ENCODE measurements at places on chromosomes 1 and 21.

GRCh38 chr1:42955311-42956063, 3.2 kb downstream of the SLC2A1 start:
- no peak for DNase-seq

DNA sequence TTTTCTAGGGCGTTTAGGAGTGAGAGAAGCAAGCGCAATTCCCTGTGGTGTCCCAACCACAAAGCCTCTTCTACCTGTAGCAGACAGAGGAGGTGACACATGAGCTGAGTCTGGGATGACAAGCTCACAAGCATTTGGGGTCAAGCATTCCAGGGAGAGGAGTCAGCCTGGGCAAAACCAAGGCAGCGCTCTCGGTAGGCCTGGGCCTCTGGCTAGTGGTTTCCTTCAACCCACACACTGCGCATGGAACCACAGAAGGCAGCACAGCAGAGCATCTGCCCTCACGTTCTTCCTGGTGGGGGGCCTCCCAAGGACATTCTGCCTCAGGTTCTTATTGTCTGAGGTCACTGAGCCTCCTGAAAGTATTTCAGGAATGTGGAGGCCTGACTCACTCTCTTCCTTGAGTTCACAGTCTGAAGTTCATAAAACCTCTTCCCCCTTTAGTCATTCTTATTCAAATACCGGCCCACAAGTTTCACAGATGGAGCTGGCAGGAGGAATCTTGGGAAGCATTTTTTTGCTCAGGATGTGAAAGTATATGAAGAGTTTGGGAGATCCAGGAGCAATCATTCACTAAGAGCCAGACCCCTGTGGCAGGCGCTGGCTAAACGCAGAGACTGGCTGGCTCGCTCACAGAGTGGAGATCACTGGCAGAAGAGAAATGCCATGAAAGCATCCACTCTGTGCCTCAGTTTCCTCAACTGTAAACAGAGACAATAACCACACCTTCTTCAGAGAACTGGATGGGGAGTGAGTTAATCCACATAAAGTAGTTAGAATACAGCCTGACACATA, 26.8 kb downstream of the CCN1 start:
- DNase-seq: peak; percentile 37

DNA sequence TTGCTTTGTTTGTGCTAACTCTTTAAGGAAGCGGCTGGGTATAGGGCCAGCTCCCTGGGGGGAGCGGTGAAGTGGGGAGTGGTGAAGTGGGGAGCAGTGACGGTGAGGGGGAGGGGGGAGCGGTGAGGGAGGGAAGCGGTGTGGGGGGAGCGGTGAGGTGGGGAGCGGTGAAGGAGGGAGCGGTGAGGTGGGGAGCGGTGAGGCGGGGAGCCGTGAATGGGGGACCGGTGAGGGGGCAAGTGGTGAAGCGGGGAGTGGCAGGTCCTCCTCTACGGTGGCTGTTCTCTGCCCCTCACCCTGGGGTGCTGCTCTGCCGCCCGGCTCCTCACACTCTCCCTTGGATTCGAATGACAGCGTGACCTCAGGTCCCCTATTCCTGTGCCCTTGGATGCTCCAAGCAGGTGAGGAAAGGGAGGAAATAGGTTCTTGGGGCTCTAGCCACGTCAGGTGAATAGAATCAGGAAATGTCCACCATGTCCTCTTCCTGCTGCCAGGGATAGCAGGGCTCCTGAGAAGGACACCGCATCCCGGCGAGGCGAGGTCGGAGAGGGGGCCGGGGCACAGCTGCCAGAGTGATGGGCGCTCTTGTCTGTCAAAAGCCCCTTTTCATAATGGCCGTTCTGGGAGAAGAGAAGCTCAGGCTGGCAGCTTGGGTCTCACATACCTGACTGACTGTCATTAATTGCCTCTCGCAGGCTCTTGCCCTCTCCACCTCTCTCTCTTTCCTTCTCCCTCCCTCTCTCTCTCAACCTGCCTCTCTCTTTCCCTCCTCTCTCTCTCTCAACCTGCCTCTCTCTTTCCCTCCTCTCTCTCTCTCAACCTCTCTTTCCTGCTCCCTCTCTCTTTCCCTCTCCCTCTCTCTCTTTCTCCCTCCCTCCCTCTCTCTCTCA, 134.2 kb downstream of the PGBD5 start:
- no peak for DNase-seq

- DNase-seq: no peak
These were observed 69.8 kb downstream of the CDC14A start for GRCh38 chr1:100422065-100422464.

GRCh38 chr1:202579806-202580205, 130.4 kb downstream of the SYT2 start:
- DNase-seq: no peak

DNA sequence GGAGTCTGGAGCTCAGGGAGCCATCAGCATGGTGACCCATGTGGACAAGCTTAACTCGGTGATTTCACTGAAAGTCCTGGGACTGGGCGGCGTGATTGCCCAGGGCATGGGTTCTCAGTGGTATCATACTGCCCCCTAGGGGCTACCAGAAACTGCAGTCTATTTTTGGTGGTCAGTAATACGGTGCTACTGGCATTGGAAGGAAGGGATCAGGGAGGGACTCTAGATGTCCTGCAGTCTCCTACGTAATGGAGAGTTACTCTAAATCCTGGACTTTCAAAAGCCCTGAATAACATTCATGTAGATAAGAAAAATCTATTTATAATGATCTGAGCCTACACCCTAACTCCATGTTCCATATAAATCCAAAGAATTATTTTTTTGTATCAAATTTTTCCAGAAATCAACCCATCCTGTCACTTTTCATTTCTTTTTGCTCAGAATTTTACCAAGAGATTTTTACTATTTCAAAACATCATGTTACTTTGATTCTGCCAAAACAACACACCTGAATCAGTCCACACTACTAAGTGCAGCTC, 37.3 kb downstream of the PABPC4 start:
- DNase-seq: peak; percentile 63

DNA sequence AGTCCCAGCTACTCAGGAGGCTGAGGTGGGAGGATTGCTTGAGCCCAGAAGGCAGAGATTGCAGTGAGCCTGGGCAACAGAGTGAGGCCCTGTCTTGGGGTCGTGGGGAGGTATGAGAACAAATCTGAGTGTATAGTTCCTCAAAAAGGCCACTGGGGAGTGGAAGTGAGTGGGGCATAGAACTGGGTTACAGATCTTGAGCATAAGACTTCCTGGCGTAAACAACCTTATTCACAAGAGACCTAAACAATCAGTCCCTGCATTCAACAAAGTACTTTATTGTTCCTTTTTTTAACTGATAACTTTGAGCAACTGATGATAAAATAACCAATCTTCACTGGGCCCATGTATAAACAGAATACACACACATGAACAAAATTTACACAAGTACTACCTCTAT, 72.7 kb upstream of the MUTYH start:
- no peak for DNase-seq

GRCh38 chr21:42353623-42354022, 2.8 kb upstream of the TFF2 start:
- DNase-seq: no peak

DNA sequence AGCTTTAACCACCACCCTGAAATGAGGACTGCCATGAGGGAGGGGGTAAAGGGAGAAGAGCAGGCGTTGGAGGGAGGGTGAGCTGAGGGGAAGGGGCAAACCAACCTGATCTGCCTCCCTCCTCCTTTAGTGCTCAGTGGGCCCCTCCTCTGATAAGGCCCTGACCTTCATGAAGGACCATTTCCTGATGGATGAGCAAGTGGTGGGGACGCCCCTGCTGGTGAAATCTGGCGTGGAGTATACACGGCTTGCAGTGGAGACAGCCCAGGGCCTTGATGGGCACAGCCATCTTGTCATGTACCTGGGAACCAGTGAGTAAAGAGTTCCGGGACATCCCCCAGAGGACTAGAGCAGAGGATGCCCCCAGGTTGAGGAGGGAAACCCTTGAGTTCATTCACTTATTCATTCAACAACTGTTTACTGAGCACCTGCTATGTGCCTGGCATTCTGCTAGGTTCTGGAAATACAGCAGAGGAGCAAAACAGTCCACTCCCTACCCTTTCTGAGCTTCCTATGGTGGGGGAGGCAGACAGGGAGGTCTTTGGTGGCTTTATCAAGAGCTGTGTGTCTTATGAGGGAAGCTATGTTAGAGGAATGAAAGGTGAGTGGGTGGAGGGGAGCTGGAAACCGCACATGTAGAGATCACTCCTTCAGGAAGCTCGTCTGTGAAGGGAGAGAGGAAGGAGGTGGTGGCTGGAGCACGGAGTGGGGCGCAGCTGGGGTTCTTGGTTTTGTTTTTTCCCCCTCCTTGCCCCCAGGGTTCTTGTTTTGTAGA, 19.5 kb downstream of the SEMA4A start:
- DNase-seq: no peak

- no peak for DNase-seq
These were observed 120.6 kb downstream of the FCRL5 start for GRCh38 chr1:157431751-157432150.

GRCh38 chr1:108592030-108592759, 32.3 kb downstream of the EEIG2 start:
- no peak for DNase-seq

DNA sequence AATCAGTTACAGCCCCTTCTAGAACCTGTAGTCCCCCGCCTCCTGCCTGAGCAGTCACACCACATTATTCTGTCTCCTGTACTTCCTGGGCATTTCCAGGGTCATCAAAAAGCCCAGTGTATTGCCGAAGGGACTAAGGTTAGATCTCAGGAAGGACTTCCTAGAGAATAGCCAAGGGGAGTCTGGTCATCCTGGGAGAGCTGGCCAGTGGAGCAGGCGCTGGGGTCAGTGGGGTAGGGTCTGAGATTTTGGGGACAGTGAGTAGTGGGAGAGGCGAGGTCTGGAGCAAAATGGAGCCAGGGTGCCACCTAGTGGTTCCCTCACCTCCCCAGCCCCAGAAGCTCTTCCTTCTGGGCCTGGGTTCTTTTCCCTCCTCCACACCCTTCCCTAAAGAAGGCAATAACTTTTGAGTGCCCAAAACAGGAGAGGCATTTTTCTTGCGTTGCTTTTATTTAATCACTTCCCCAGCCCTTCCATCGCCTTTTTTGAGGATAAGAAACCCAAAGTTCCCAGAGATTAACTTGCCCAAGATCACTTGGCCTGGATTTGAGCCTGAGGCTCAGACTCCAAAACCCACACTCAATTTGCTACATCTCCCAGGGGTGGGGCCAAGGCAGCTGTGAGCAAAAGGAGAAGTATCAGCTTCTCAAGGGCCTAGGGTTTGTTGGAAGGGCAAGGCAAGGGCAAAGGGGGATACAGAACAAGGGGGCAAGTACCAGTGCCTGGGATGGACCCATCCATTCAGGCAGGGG, 7.3 kb upstream of the PMVK start:
- DNase-seq: peak; percentile 64

DNA sequence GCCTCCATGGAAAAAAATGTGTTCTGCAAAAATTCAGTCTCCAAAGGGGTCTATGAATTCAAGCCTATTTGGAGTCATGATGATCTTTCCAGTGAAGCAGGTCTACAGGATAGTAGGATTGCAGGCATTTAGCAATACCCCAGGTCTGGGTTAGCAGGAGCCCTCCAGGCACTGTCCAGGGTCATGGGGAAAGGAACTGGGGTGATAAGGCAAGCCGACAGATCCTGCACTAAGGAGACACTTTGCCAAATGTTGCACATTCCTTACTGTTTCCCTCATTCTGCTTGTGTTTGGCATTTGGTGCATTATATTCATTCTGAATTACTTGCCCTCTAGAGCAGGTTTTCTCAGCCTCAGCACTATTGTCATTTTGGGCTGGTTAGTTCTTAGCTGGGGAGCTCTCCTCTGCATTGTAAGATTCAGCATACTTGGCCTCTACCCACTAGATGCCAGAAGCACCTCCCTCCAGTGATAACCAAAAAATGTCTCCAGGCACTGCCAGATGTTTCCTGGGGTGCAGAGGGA, 333.3 kb upstream of the PLXNA2 start:
- DNase-seq: no peak

GRCh38 chr1:84892705-84893618, at the start of gene LPAR3:
TSS of gene LPAR3 (minus strand) at chr1:84893206. CDS start at chr1:84866120, 27,086 bp downstream.
- peak; percentile 80 for DNase-seq

- no peak for DNase-seq
These were observed 659 bp downstream of the FAF1 start for GRCh38 chr1:50959303-50959912.
